ENCODE measurements at places on chromosomes 16 and 17.

DNA sequence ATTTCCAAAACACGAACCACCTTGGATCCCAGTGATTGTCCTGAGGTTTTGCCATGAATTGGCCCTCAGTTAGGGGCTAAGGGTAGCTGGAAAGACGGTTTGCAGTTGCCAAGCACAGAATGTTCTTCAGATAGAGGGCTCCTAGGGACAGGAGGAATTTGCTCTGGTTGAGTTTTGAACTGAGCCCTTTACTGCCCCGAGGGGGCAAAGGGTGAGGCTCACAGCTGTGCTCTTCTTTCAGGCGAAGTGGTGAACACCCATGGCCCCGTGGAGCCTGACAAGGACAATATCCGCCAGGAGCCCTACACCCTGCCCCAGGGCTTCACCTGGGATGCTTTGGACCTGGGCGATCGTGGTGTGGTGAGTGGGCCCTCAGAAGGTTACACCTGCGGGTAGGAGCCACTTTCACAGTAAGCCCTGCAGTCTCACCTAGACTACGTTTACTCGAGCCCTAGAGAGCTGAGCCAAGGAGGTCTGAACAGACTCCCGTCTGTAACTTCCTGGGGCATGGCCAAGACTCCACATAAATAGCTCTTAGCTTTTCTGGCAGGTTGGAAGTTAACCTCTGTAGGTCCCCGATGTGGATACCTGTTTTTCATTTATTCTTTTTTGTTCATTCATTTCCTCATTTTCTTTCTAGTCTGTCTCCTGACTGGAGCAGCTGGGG, 32.5 kb downstream of the NMT1 start:
- no peak for DNase-seq

DNA sequence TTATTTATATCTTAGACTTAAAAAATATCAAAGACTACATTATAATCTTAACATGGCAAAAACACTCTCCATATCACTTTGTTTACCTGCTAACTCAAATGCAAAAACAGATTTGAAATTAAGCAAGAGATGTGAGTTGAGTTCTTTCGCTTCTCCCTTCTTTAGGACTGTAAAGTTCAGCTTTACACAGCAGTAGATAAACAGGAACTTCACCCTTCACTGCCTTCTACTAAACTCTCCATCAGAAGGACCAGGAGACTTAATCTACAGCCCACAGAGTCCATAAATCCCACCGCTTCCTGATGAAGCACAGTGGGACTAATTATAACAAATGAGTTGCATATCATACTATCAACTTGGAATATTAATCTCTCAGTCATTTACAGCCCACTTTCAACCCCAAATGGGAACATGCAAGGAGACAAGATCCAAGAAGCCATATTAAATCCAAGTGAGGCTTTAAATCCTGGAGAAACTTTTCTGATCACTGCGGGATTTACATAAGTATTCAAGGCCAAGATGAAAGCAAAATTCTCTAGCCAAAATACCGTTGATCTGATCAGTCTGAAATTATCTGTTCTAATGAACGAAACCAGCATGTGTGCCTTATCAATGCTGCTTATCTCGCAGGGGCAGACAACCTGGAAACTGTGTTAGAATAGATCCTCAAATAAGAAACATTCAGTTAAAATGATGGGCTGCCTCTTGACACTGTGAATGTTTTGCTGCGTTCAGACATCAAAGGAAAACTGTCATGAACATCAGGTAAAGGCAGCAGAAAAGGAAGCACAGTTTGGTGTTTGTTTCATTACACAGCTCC, 1.6 kb downstream of the AMFR start:
- DNase-seq, result peak; percentile 50

DNA sequence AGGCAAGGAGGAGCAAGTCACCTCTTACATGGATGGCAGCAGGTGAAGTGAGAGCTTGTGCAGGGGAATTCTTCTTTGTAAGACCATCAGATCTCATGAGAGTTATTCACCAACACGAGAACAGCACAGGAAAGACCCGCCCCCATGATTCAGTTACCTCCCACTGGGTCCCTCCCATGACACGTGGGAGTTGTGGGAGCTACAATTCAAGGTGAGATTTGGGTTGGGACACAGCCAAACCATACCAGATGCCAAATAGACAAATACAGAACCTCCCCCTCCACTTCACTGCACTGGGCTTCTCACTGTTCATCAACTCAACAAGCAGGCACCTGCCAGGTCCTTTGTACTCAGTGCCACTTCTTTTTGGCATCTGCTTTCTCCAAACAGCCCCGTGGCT, 100.2 kb downstream of the WSCD1 start:
- no peak for DNase-seq

GRCh38 chr17:12180644-12181261, 160.1 kb downstream of the MAP2K4 start:
- peak; percentile 29 for DNase-seq

- no peak for DNase-seq
Observed at GRCh38 chr16:82605076-82605475, 21.7 kb upstream of the CDH13 start.

GRCh38 chr17:62094175-62094574, 29.1 kb upstream of the MED13 start:
- no peak for DNase-seq

DNA sequence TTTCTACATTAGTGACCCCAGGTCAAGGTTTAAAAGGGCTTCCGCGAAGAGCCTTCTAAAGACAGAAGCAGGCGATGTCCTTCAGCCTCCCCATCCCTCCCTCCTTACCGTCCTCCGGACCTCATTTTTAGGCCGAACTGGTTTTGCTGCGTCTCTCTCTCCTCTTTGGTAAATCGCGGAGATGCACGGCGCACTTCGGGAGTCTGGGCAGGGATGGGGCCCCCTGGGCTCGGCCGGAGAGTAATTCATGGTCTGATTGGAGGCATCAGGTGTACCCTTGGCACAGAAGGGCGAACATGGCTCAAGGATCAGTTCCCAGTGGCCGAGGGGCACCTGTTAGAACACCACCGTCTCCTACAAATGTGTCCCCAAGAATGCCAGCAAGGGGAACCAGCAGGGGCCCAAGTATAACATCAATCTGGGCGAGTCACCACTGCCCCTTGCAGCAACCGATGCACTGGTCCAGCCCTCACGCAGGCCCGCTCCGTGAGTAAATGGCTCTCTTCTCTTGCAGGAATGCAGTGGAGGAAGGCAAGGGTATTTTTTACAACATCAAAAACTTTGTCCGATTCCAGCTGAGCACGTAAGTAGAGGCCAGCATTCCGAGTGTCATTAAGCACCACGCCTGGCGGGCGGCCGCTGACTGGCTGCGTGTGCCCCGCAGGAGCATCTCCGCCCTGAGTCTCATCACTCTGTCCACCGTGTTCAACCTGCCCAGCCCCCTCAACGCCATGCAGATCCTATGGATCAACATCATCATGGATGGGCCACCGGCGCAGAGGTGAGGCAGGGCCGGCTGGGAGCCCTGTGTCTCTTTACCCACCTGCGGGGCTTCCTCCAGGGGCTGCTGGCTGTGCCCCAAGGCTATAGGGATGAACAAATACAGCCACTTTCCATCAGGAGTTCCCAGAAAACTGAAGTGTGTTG, 45.6 kb downstream of the MEAK7 start:
- no peak for DNase-seq

DNA sequence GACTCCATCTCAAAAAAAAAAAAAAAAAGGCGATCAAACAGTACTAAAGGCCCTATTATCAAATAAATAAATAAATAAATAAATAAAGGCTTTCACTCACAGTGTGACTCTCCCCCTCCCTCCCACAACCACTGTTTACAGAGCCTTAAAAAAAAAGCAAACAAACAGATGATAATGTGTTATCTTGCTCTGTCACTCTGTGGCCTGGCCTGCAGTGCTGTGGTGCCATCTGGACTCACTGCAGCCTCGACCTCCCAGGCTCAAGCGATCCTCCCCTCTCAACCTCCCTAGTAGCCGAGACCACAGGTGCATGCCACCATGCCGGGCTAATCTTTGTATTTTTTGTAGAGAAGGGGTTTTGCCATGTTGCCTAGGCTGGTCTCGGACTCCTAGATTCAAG, 8.1 kb upstream of the NAGLU start:
- no peak for DNase-seq

DNA sequence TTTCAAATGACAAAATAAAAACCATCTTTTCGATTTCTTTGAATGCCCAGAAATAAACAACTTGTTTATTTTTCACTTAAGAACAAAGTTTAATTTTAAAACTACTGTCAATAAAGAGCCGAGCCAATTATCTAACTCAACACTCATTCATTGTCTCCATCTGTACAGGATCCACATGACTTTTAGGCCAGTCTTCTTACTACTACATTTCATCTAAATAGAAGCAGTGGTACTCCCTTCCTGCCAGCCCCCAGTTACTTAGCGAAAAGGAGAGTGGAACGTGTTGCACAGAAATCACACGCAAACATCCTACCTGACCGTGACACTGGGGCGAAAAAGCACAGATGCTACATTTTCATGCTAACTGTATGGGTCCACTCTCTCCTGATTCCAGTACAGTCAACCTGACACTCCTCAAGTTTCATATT, 1.2 kb downstream of the GNA13 start:
- DNase-seq, result no peak

DNA sequence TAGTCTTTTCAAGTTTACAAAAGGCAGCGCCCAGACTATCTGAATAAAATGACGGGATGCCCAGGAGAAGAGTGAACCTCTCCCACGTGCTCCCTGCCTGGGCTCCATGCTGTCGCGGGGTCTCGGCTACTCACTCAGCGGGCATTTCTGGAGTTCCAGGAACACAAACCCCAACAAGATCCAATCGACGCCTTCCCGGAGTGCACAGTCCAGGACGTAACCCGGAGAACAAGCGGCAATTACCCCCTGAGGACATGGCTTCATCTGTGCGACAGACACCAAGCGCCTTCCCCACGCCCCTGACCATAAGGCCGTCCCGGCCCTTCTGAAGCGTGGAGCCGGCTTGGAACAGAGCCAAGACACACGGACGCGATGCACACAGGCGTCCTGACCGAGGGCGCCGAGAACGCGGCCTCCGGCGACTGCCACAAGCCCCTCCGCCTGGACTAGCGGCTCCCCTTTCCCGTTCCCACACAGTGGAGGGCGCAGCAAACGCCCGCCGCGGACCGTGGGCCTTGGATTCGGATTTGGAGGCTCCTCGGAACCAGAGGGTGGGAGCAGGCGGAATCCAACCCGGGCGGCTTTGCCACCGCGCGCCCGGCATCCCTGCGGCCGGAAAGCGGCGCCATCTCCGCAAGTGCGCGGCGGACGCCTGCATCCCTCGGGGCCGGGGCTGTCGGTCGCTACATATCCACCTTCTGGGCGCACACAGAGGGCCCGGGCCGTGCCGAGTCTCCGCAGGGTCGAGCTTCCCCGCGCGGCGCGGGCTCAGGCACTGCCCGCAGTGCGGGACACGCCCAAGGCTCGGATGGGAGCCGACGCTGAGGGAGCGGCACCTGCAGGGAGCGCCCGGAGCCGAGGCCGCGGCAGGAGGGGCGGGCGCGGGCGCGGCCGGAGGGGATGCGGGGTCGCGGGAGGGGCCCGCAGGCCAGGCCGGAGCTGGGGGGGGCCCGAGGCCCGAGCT, 725 bp downstream of the ABCA3 start:
- DNase-seq, result peak; percentile 80

GRCh38 chr17:7056386-7056785, 12.5 kb upstream of the SLC16A11 start:
- DNase-seq, result no peak

DNA sequence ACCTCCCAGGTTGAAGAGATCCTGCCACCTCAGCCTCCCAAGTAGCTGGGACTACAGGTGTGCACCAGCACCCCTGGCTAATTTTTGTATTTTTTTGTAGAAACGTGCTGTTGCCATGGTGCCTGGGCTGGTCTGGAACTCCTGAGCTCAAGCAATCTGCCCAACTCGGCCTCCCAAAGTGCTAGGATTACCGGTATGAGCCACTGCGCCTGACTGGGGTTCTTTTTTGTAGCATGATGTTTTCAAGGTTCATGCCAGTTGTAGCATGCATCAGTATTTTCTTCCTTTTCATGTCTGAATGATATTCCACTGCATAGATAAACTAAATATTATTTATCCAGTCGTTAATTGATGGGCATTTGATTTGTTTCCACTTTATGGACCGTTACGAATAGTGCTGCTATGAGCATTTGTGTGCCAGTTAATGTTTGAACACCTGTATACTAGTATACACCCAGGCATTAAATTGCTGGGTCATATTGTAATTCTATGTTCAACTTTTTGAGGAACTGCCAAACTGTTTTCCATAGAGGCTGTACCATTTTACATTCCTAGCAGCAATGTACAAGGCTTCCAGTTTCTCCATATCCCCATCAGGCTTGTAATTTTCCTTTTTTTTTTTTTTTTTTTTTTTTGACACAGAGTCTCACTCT, 24.8 kb upstream of the CEP20 start:
- no peak for DNase-seq

GRCh38 chr16:1069154-1069553, 3.4 kb upstream of the SSTR5 start:
- peak; percentile 43 for DNase-seq

DNA sequence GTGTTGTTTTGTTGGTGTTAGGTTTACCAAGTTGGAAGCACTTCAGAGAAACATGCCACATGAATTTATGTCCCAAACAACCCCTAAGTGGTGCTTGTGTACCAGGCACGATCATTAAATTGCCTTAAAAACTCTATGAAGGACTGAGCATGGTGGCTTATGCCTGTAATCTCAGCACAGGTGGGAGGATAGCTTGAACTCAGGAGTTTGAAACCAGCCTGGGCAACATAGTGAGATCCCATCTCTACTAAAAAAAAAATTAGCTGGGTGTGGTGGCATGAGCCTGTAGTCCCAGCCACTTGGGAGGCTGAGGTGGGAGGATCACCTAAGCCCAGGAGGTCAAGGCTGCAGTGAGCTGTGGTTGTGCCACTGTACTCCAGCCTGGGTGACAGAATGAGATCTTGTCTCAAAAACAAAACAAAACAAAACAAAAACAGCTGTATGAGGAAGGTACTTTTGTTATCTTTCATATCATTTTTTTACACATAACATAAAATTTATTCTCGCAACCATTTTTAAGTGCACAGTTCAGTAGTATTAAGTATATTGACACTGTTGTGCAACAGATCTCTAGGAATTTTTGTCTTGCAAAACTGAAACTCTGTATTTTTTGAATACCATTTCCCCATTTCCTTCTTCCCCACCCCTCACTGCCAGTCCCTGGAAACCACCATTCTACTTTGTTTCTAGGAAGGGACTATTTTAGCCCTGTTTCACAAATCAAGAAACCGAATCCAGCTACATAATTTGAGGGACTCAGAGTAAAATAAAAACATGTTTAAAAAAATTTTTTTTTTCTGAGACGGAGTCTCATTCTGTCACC, 14.3 kb upstream of the RBBP6 start:
- DNase-seq, result no peak

- DNase-seq, result no peak
Observed at GRCh38 chr17:56314026-56314425, 160.8 kb downstream of the ANKFN1 start.

- no peak for DNase-seq
Observed at GRCh38 chr17:32626379-32626791, 139.6 kb downstream of the CDK5R1 start.

- DNase-seq, result no peak
Observed at GRCh38 chr16:19578378-19578971, 23.0 kb downstream of the VPS35L start.

DNA sequence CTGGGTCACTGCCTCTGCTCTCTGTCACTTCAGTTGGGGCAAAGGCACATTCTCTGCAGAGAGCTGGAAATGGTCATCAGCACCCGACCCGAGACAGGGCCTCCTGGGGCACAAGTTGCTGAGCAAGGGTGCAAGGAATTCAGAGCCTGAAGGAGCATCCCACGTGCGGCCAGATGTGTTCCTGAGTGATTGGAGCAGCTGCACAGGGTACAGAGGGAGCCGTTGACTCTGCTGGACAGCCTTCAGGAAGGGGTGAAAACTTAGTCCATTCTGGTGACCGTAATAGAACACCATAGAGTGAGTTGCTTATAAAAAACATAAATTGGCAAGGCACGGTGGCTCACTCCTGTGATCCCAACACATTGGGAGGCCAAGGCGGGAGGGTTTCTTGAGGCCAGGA, 106.8 kb downstream of the CCDC182 start:
- DNase-seq, result no peak
